Activated T-helper 2 cell treated with anti-CD3 and anti-CD28 coated beads, Interferon-gamma antibody, Interleukin-2, Interleukin-4, amounts not matched to agents 10 μg/mL and 5 μg/mL and 100 μg/mL, durations not matched to agents 14 hours and 24 hours and 36 hours (primary cell): ENCODE measurements at places on chromosomes 5 and 9. TPM values are rescaled to one million over a fixed set of nuclear protein-coding genes. Genes with fewer than 3 reads are reported as not detected.

- DNase-seq, result no peak
These were observed 86.3 kb downstream of the S1PR3 start for GRCh38 chr9:89077519-89077918.

DNA sequence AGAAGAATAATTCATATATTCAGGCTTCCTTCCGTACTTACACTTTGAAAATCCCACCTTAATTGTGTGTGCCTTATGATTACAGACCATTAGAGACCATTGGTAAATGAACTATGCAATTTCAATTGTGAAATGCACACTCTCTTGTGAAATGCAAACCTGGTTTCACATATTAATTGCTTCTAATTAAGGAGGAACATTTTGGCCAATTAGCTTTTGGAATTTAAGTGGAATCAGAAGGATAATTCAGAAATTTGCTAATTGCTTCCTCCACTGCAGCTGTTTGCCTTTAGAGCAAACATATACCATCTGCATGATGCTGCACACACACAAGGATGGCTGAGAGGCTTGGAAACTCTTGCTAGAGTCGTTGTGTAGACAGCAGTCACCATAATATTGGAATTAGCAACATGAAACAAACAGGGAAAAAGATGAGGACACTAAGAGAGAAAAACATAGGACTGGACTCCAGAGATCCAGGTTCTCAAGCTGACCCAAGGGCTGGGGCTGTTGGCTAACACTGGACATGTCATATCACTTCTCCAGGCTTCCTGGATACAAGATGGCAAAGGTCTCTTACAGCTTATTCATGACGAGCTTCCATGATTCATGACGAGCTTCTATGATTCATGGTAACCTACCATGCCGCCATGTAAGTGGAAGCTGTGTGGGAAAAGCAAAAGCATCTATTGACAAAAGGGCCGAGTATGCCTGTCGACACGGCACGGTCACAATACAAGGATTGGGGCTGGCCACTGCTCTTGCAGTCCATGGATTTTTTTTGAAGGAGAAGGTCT lies 78.0 kb downstream of the PTCH1 start:
- DNase-seq, result no peak

GRCh38 chr5:149859746-149860145 lies 84.8 kb downstream of the PDE6A start:
- no peak for DNase-seq

DNA sequence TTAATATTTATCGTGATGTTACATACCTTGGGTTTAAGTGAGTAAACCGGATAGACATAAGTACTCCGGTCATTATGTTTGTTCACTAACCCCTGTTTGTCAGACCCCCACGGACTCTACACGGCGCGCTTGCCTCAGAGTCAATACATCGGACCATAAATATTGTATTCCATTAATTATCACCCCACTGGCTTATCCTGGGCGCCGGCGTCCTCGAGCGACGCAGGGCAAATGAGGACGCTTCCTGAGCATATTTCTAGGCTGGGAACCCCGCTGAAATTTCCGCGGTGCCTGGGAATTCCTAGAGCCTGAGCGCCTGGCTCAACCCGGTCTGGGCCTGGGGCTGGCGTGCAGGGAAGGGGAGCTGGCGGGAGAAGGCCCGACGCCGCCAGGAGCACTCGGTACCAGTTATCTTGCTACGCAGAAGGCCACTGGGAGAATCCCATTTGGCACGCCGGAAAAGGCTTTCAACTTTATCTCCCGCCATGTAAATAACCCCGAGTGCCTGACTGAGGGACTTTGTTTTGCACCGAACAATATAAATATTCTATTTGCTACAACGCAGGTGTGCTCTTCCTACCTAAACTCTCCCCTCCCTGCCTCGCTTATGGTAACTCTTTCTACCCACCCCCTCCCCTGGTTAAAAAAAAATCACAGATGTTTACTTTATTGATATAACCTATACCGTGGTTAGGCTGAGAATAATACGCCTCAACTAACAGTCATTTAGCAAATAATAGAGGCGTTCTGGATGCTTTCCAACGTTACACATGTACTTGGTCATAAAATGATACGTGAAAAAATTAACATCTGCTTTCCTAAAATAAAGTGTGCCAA lies 19.4 kb downstream of the NR2F1 start:
- no peak for DNase-seq

DNA sequence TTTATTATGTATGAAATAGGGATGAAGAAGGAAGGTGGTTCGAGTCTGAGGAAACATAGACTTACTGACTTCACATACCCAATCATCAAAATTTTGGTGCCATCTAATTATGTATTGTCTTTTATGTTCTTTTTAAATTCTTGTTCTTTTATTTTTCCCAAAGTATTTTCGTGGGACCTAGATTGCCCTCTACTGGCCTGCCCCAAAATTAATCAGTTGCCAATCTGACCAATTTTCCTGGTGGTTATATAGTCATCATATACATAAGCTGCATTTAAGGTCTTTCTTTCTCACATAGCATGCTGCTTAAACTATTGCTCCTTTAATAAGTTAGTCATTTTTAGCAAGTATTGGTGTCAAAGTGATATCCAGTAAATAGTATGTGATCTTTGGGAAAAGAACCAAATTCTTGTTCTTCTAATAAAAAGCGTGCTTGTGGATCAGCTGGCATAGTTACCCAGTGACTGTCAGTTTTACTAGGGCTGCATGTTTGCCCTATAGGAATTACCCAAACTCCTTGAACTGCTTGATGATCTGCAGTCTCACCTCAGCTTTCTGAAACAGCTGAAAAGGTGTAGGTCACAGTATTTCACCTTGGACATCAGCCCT lies 223.5 kb downstream of the SH3GL2 start:
- no peak for DNase-seq

DNA sequence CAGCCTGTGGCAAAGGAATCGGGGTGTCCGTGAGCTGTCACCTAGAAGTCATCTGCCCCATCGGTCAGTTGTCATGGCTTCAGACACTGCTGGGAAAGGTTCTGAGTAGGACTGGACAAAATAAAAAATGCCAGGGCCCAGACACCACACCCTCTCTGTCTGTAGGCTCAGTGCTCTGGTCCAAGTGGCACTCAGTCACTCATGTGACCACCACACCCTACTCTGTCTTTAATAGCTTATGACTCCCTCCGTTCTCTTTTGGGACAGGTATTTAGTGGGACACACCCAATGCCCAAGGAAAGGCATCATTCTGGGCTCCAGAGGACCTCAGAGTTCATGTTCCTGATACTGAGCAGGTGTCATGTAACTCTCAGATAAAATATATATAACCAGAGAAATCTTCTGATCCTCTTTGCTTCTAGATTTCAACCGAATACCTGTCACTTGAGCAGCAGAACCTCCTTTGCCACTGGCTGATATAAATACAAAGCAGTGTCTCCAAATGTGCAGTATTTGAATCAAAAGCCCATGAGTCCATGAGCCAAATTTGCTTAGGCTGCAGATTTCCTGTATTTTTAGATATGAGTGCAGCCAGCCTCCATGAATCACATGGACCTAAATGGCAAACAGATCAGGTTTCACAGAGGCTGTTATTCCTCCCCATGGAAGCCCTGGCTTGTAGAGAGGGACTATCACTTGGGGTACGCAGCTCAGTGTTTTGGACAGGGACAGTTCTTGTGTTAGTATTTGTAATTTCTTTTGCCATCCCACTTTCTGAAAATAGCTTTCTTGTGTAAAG lies 272.0 kb downstream of the ARHGAP26 start:
- DNase-seq, result no peak

- DNase-seq, result no peak
These were observed 167.6 kb upstream of the MSX2 start for GRCh38 chr5:174556756-174557155.

The DMRT3 gene
- total RNA-seq, result not detected in 2 replicates
